Esophagus squamous epithelium (tissue), 5 donors: ENCODE measurements at places on chromosomes 11 and 22. TPM values are rescaled to one million over a fixed set of nuclear protein-coding genes. Genes with fewer than 3 reads are reported as not detected.

Gene LRRC4C
- not detected for total RNA-seq

Gene VSIG10L2
- total RNA-seq: 0.09 TPM

- no peak for DNase-seq
These were observed 847 bp upstream of the NDUFA6 start for GRCh38 chr22:42091455-42091782.

Gene MPZL2
- 376 TPM for total RNA-seq

DNA sequence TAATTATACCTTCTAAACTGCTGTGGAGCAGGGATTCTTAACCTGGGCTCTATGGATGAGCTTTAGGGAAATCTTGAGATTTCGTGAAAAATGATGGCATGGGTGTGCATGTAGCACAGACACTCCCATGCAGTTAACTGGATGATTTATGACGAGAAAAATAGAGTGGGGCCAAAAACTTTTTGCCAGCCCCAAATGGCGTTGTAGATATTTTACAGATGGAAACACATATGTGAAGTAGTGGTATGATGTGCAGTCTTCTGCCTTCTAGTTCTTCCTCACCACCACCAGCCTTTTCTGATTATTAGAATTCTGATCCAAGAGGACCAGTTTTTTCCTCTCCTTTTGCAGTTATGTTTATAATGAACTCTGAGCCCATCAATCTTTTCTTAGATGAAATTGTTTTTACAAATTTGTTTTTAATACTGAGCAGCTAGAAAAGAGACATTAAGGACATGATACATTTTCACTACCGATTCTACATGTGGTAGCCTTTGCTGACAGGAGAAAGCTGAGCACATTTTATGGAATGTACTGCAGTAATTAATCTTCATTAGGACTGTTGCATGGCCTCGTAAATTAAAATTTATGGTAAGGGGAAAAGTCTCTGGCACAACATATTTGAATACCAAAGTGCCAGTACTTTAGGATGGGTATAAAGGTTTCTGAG is 261.4 kb downstream of the DDX10 start:
- no peak for DNase-seq
